Stimulated activated CD8-positive, alpha-beta memory T cell treated with anti-CD3 and anti-CD28 coated beads, Interleukin-4, amount 100 ng/mL, for 1 hour (primary cell): ENCODE measurements at places on chromosomes 5 and 9.

GRCh38 chr5:145375521-145375920 lies 459.6 kb downstream of the PRELID2 start:
- no peak for DNase-seq

- DNase-seq, result no peak
Measured at GRCh38 chr5:67998709-67999261, 216.8 kb upstream of the PIK3R1 start.

DNA sequence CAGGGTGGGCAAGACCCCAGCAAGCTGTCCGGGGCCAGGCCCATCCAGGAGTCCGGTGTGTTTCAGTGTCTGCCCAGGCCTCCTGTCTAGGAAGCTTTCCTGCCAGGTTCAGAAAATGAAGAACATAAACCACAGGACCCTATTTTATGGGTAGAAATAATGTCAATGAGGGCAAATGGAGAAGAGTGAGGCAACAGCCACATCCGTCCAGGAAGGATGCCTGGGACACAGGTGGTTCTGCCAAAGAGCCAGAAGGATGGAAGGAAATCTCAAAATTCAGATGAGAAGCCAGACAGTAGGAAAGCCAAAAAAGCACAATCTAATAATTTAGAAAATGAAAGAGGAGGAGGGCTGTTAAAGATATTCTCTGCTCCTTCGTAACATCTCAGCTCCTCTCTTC lies 262.3 kb downstream of the AUH start:
- DNase-seq, result no peak

DNA sequence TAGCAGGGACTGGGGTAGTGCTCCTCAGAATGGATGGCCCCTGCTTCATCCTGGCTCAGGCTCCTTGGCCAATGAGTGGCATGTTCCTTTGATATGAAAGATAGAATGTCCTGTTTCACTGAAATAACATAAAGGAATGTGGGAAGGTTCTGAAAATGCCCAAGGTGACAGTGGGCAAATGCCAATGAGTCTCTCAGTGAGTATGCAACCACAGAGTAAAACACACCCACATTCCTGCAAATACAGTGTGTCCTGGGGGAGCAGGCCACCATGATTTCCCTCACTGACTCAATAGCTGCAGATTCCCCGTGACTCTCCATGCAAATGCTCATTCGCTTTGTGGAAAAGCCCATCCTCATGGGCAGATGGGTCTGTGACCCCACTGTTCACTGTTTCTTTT lies 36.4 kb downstream of the ZNF366 start:
- DNase-seq, result no peak

- DNase-seq, result no peak
Measured at GRCh38 chr9:78357165-78357873, 60.4 kb downstream of the PSAT1 start.
